ENCODE measurements at places on chromosomes 16 and 17.

DNA sequence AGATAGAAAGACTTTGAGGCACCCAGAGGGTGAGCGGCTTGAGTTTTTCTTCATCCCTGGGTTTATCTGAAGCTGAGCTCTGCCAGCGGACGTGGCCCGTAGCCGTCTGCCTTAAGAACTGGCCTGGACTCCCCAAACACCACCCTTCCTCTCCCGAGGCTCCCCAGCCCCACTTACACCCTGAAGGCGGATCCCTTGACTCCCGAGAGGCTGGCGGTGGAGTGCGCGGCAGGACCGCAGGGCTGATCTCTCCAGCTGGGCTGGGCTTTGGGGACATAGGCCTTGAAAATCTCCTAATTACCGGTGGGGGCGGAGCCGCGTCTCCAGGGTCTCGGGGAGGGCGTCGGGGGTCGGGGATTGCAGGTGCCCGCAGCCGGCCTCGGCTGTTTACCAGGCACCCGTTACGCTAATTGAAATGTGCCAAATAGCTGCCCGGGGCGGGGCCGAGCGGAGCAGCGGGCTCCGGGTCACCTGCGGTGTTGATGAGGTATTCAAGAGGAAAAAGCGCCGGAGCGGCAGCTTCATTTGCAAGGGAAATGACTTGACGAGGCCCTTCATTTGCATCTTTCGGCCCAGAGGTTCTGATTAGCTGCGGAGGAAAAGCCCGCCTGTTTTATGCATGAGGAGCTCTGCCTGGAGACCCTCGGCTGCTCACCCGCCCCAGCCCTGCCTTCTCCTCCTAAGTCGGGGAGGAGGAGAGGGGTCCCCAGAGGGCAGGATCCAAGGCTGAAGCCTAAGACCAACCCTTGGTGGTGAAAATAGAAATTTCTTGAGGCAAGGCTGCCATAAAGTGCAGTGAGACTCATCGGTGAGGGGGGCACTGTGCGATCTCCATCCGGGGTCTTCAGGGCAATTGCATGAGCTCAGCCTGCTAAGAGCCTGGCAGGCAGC is 100.7 kb downstream of the MGAT5B start:
- H3K4me3 ChIP-seq = peak overlapping the region; percentile 48
- H3K27ac ChIP-seq = no peak overlapping the region
- DNase-seq = no peak
- no peaks in the 10 kb centered on the region for H3K36me3 ChIP-seq
- peaks cover 4% of the 10 kb centered on the region for H3K27me3 ChIP-seq

DNA sequence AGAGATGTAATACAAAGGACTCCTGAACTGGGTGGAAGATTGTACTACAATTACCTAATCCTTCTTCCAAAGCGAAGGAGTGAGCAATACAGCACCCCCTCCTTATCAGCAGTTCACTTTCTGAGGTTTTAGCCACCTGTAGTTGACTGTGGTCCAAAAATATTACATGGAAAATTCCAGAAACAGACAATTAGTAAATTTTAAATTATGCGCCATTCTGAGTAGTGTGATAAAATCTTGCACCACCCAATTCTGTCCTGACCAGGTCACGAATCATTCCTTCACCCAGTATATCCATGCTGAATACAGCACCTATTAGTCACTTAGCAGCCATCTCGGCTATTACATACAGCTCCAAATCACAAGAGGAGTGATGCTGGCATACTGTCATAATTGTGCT is 23.2 kb downstream of the VPS53 start:
- no peak overlapping the region for H3K27ac ChIP-seq
- H3K4me3 ChIP-seq = no peak overlapping the region
- no peaks in the 10 kb centered on the region for H3K27me3 ChIP-seq
- peaks cover 12% of the 10 kb centered on the region for H3K4me1 ChIP-seq
- DNase-seq = no peak

- no peaks in the 10 kb centered on the region for H3K4me1 ChIP-seq
- no peaks in the 10 kb centered on the region for H3K27me3 ChIP-seq
- no peak overlapping the region for H3K4me3 ChIP-seq
- no peak for DNase-seq
- H3K36me3 ChIP-seq = no peaks in the 10 kb centered on the region
These were observed 15.6 kb downstream of the WSCD1 start for GRCh38 chr17:6085812-6086211.

DNA sequence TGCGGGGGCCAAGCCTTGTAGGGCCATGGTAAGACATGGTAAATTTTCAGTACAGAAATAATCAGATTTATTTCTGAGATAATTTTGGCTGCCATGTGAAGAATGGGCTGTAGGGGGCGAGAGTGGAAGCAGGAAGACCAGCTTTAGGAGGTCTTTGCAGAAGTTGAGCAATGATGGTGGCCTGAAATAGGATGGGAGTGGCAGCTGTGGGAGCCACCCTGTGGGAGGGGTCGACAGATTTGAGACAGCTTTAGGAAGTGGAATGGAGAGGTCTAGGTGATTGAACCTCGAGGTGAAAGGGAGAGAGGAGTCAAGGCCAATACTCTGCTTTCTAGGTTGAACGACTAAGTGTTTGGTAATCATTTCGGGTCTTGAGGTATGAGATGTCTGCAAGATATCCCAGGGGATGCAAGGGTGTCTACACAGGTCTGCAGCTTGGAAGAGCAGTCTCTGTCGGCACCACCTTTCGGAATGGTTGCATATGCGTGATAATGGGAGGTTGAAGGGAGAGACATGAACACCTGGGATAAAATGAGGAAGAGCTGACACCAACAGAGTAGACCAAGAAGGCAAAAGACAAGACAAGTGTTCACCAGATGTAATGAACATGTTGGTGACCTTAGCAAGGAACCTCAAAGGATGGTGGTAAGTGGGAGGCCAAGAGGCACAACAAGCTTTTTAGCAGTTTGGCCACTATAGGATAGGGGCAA is 4.2 kb upstream of the ATXN7L3 start:
- H3K4me3 ChIP-seq = no peak overlapping the region
- H3K36me3 ChIP-seq = peaks cover 17% of the 10 kb centered on the region

DNA sequence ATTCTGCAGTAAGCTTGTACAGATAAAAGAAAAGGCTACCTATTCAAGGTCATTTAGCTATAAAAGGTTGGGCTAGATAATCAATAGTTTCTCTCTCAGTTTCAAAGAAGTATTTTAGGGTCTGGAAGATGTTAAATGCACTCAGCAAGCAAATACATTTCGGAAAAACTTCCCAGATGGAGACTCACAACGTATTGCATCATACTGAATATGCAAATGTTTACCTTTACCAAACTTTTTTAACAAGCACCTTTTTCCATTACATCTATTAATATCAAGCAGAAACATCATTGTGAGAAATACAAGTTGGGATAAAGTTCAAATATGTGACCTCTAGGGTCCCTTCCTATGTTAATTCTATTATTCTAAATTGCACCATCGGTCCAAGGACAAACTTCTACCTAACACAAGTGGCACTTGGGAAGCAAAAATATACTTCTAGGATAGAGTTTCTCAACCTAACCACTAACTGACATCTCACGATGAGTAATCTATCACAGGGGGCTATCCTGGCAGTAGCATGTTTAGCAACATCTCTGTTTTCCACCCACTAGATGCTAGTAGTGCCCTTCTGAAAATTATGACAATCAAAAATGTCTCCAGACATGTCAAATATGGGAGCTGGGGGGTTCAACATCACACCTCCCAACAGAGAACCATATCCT is 14.5 kb downstream of the KANSL1 start:
- H3K4me1 ChIP-seq = peaks cover 85% of the 10 kb centered on the region
- H3K36me3 ChIP-seq = no peaks in the 10 kb centered on the region
- H3K4me3 ChIP-seq = no peak overlapping the region
- H3K27ac ChIP-seq = no peak overlapping the region
- DNase-seq = no peak

- no peak overlapping the region for H3K27ac ChIP-seq
- no peak overlapping the region for H3K4me3 ChIP-seq
- DNase-seq = no peak
- H3K27me3 ChIP-seq = no peaks in the 10 kb centered on the region
- H3K4me1 ChIP-seq = no peaks in the 10 kb centered on the region
These were observed 49.8 kb downstream of the CDH1 start for GRCh38 chr16:68786685-68787418.

DNA sequence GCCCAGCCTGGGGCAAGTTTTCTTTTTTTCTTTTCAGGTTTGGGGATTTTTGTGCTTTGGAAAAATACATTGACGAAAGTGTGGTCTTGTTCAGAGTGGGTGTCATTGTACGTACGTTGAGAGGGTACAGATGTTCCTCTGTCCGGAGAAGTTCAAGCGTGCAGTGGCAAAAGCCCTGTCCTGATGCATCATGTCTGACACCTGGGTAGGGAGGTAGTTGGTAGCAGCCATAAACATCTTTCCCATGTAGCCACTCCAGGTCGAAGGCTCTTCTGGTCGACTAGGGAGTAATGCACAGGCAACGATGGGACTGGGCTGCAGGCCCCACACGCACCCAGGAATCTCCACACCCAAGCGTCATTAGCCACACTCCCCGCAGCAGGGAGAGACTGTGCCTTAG is 27.4 kb downstream of the WIPI1 start:
- H3K27me3 ChIP-seq = no peaks in the 10 kb centered on the region
- no peaks in the 10 kb centered on the region for H3K4me1 ChIP-seq
- no peak overlapping the region for H3K4me3 ChIP-seq

DNA sequence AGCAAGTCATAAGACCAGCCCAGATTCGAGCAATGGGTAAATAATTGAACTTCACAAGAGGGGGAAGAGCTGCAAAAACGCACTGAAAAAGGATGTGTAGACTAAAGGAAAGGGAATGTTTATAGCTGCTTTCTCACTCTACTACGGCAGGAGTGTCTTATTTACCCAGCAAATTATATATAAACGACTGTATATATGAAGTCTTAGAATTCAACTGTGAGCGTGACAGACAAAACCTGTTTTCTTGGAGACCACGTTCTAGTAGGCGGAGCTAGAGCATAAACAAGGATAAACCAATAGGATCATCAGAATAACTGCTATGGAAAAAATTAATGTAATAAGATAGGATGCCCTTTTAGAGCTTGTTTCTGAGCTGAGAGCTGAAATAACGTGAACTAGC is 394.6 kb upstream of the MON1B start:
- H3K27me3 ChIP-seq = no peaks in the 10 kb centered on the region
- no peaks in the 10 kb centered on the region for H3K4me1 ChIP-seq
- DNase-seq = no peak

DNA sequence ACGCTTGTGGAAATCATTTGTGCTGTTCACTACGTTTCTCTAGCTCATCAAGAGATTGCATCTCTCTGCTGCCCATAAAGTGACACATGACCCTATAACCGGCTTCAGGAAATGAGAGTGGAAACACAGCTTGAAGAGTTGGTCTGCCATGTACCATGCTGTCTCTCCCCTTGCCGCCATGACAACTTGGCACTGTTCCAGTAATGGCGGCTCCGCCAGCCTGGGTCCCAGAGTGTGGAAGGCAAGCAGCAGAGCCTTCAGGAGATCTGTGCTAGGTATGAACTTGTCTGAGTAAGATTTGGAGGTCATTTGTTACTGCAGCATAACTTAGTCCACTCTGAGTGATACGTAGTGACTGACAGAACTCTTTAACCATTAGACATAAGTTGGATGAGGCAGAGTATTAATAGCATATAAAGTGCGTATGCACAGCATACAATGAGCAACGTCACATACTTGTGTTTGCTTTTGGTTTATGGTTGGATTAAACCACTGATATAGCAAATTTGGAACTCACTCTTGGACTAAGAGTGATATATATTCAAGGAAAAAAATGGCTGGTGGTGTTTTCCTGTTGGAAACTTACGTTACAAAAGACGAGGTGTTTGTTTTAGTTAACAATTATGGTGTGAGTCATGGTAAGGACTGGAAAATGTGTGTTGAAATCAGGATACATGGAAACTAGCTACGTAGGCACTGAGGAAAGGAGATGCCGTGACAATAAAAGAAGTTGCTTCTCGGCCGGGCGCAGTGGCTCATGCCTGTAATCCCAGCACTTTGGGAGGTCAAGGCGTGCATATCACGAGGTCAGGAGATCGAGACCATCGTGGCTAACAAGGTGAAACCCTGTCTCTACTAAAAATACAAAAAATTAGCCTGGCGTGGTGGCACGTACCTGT is 24.4 kb upstream of the PMP22 start:
- no peaks in the 10 kb centered on the region for H3K27me3 ChIP-seq
- H3K36me3 ChIP-seq = no peaks in the 10 kb centered on the region
- no peak overlapping the region for H3K27ac ChIP-seq
- no peak for DNase-seq
- H3K4me3 ChIP-seq = no peak overlapping the region

DNA sequence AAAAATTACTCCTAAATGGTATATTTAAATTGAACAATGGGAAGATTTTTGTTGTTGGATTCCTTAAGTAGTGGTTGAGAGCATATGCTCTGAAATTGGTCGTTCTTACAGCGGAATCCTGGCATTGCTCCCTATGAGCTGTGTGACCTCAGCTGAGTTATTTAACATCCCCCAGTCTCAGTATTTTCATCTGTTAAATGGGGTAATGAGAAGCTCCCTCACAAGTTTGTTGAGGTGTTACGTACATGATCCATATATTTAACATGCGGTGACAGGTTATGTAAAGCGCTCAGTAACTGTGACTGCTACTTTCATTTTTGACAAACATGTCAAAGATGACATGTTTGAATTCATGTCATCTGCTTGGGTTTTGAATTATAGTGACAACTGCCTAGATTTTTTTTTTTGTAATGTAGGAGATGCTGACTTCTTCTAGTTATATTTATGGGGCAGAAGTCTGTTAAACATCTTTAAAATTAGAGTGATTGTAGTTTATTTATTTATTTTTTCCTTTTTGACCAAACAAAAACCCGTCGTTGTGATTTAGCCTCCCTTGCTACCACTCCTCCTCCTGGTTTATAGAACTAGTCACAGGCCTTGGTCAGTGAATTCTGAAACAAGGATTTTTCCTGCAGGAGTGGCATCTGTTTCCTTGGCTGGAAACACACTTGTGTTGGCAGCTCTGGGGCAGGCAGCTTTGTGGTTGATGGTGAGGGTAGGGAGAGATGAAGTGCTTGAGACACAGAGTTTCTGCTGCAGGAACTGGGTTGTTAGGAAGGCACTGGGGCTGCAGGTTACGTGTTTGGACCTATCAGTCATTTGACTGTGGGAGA is 268.8 kb downstream of the SNX29 start:
- H3K27ac ChIP-seq = no peak overlapping the region
- peaks cover 5% of the 10 kb centered on the region for H3K4me1 ChIP-seq
- H3K27me3 ChIP-seq = no peaks in the 10 kb centered on the region
- H3K4me3 ChIP-seq = no peak overlapping the region
- no peak for DNase-seq
- no peaks in the 10 kb centered on the region for H3K36me3 ChIP-seq

DNA sequence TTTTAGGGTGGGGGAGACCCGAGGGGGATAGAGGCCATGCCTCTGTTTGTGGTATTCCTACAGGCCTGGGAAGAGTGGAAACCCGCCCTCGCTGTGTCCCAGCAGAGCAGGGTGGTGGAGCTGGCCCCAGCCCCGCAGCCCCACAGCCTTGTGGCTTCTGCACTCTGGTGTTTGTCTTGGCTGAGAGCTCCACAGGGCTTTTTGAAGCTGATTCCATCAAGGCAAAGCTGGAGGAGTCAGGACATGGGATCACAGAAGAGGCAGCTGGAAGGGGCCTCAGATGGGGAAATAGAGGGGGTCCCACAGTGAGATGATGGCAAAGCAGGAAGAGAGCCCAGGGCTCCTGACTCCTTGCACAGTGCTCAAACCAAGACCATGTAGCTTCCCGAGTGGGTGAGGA is 5.0 kb upstream of the WFIKKN2 start:
- H3K4me1 ChIP-seq = peaks cover 8% of the 10 kb centered on the region
- no peaks in the 10 kb centered on the region for H3K36me3 ChIP-seq
- no peak for DNase-seq
- no peaks in the 10 kb centered on the region for H3K27me3 ChIP-seq
- no peak overlapping the region for H3K4me3 ChIP-seq
